ENCODE measurements at places on chromosomes 12 and 14.

- DNase-seq = no peak
Observed at GRCh38 chr12:4584896-4585295, 22.9 kb downstream of the DYRK4 start.

DNA sequence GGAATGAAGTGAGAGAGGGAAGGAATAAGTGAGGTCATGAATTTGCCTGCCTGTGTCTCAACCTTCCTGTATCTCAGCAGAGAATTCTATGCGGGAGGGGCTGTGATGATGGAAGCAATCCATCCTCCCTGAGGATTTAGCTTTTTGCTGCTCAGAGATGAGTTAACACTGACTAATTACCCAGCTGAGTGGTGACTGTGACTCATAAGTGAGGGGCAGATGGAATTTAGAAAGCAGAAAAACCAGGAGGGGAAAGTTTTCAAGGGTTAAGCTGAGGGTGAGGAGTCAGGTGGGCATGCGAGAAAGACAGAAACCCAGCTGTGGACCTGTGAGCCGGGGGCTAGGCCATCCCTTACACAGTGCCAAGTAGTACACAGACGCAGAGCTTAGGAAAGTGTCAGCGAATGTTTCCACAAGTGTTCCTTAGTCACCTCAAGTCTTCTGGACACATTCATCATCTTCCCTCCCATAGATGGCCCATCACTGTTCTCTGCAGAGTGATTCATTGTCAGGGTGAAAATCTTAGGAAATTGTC, 277.9 kb downstream of the IPO8 start:
- no peak for DNase-seq

DNA sequence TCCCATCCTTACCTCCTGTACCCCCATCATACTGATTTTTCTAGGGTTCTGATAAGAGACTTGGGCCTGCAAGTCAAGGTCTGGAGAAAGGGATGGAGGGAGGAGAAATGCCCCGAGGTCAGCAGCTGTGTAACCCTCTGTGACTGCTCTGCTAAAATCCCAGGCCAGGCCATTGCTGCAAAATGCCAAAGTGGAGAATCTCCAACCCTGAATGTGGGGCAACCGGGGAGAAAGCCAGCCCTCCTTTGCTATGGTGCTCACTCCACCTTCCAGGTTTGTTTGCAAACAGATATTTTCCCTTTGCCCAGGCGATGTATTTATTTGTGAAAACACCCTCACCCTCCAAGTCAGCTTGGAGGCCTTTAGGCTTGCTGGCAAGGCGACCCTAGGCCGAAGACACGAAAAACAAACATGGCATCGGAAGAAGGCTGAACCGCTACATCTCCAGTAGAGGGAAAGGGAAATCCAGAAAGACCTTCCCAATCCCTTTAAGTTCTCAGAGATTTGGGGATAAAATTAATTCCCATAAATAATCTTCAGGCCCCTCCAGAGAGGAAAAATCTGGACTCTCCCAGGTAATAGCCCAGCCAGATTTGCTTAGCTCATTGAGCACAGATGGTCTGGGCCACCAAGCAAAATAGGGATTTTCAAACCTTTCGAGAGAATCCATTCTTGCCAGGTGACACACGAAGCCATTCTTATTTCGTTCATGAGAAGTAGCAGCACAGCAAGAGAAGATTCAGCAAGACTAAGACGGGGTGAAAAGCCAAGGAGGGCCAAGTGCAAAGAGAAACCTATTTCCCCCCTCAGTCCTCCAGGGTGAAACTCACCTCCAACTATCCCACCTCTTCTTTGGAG, 1.3 kb upstream of the TBX5 start:
- DNase-seq = no peak

DNA sequence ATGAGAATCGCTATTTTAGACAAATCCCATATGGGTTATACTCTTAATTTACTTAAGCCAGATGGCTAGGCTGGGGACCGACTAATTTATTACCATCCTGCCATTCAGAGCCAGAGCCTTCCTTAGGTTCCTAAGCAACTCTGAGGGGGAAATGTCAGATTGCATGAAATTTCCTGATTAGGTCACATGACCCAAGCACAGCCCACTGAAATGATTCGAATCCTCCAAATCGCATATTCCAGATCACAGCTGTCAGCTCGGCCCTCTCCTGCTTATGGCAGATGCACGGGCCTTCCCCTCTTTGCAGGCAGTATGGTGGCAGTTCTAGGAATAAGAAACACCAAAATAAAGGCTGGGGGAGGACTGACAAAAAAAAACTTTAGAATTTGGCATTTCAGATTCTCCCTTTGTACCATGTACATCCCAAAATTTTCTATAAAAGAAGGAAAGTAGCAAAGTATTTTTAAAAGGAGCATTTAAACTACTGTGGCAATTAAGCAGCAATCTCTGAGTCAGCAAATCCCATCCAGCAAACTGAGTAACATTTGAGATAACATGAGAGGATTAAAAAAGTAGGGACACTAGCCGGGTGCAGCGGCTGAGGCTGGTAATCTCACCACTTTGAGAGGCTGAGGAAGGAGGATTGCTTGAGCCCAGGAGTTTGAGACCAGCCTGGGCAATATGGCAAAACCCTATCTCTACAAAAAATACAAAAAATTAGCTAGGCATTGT, 30.5 kb upstream of the NUDT4 start:
- DNase-seq = no peak

DNA sequence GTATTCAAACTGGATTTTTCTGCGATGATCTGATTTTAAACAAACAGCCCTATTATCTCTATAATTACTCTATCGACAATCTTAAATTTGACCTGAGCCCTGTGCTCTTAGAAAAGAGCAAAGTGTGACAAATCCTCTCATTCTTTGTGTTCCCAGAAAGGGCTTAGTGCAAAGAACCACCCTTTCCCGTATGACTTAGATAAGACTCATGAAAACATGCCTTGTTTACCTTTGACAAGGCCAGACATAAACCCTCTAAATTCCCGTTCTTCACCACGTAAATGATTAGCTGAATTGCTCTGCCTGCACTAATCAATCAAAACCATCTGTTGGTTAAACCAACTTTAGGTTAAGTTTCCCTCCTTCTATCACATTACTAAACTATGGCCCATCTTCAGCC, 285.7 kb upstream of the SEL1L start:
- DNase-seq = no peak

DNA sequence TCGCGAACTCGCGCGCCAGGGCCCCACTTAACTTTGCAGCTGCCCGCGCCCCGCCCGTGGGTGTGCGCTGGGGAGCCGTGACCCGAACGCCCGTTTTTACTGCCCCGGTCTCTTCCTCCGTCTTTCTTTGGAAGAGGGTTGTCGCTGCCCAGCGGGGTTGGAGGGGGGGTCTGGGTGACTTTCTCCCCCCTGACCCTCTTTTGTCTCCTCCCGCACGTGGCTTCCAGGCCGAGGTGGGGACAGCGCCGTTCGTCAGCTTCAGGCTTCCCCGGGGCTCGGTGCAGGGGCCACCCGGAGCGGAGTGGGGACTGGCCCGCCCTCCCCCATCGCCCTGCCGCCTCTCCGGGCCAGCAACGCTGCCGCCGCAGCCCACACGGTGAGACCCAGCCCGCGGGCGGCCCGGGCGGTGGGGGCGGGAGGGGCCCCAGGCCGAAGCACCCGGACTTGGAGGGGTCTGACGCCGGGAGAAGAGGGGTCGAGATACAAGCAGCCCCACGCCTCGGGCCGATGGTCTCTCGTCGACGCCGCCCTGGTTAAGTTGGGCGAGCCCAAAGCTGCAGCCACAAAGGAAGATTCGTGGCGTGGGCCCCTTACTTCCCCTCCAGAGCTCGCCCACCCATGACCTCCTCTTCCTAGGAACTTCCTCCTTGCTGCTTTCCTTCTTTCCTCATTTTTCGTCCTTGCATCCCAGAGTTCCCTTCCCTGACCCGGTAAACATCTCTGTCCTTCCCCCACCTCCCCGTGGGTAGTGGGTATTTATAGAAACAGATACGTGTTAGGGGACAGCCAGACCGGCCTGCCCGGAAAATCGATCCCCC, 1.2 kb downstream of the DYRK2 start:
- no peak for DNase-seq

DNA sequence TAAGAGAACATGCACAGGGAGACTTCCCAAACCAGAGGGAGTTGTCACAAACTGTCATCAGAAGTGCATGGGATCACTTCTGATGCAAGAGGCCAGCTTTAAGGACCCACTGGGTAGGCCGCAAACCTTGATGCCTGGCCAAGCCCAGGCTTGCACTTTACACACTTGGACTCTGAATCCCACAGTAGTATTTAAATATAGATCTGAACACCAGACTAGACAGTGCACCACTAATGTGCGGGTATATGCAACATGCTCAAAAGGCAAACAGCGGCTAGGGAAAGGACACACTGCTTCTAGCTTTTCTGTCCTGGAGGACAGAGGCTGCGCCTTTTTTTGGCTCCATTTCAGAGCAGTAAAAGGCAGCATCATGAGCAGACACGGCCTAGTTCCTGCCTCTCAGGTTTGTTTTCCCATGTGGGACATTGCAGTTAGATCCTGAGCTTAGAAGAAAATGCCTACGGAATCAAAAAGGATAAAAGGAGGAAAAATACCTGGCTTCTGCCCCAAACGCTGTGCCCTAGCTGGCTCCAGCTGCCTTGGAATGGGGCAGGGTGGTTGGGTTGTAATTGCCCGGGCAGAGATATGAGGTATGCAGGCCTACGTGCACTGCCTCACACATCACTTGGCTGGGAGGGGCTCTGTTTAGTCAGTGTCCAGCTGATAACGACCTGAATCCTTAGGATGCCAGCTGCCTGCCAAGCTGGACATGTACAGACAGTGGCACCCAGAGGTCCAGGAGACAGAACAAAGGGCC, 84.5 kb upstream of the EGLN3 start:
- no peak for DNase-seq

DNA sequence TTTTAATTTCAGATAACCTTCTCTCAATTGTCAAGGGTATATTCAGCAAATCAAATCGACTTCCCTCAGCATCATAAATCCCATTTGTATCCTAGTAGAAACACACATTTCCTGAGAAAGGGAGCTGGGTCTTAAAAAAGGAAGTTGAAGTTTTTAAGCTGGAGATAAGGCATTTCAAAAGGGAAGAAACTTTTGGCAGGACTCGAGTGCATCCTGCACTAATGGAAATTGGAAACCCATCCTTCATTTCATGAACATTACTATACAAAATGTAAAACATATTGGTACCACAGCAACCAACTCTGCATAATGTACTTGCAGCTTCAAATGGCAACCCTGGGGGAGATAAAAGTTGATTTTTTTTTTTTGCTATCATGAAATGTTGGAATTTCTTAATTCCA, 23.7 kb upstream of the TMCC3 start:
- no peak for DNase-seq

GRCh38 chr12:104740668-104741067, 217.4 kb downstream of the SLC41A2 start:
- no peak for DNase-seq

GRCh38 chr12:132345126-132345525, 15.7 kb upstream of the GALNT9 start:
- no peak for DNase-seq

DNA sequence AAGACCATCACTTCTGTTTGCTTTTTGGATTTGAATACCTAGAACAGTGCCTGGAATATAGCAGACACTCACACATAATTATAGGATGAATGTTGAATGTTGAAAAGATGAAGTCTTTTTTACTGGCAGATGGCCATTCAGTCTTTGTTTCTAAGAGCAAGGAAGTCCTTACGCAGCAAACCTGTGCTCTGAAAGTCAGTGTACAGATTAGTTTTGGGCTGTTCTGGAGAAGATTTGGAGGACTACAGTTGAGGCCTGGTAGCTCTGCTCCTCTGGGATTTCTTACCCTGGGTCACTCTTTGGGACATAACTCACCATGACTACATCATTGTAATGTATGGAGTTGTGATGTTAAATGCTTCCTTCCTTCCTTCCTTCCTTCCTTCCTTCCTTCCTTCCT, 3.3 kb downstream of the OR4E2 start:
- no peak for DNase-seq

DNA sequence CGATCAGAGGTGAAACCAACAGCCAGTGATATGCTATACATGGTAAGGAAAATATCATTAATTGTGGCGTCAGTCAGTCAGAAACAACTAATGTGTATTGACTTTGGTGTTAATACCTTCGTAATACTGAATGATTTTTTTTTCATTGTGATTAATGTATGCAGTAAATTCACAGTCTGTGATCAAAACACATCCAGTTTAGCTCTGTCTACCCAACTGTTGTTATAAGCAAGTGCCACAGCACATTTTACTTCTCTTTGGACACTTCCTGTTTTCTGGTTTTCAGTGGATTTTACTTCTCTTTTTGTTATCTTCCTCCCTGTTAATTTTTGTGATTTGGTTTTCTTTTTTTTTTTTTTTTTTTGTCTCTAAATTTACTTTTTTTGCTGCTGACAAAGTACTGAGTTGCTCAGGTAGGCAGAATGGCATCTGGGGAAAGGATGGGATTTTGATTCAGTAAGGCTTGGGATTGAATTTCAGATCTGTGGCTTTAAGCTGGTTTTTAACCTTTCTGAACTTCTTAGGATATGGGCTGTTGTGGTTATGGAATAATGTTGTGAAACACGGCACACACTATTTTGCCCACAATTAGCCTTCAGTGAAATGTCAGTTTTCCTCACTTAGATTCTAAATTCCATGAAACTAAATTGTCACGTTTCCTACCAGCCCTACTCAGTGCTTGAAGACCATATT, 604 bp downstream of the GLIPR1 start:
- no peak for DNase-seq

DNA sequence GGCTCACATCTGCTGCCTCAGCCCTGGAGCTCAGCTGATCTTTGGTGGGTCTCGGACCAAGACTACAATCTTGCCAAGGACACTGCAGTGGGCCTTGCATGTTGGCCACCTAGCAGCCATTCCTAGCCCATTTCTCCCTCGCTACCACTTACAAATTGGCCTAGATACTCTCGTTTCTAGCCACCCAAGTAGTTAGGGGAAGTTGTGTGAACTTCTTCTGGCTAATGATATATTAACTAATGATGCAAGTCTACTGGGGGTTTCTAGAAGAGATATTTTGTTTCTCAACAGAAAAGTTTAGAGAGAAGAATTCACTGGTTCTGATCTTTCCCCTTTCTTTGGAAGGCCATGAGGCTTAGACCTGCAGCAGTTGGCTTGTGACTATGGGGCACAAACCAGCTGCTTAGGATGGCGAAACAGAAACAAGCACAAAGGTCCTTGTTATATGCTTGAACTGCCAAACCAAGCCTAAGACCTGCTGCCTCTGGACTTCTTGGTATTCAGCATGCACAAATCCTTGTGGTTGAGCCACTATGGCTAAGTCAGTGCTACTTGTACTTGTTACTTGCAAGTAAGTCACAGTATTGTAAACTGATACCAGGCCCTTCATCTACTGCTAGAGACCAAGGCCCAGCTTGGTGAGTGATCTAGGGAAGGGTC, 30.5 kb upstream of the GPATCH2L start:
- no peak for DNase-seq

- DNase-seq = no peak
Observed at GRCh38 chr12:108147279-108147678, 18.2 kb downstream of the WSCD2 start.

GRCh38 chr14:64217834-64218233, 76.3 kb downstream of the ESR2 start:
- no peak for DNase-seq

GRCh38 chr12:122860854-122861586, 25.8 kb downstream of the HIP1R start:
- DNase-seq = no peak

Data from DMS79 (cell line).